Fibroblast of pulmonary artery (primary cell): ENCODE measurements at places on chromosomes 11 and 22.

DNA sequence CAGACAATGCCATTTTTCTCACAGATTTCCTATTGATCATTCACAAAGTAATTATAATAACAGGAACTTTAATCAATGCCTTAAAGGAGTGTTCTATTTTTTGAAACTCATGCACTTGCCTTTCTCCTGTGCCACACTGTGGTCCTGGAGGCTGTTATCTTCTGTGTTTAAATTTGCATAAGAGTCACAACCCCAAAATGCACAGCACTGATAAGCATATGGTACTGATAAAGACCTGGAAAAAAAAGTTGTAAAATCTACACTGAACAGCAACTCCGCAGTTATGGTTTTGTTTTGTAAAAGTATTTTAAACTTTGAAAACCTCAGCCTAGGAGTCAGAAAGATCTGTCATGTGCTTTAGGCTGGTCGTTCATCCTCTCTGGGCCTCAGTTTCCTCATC lies 9.1 kb upstream of the CCDC34 start:
- no peak for DNase-seq

- no peak for DNase-seq
Measured at GRCh38 chr22:50726643-50727340, 11.2 kb upstream of the ACR start.

GRCh38 chr11:84804041-84804440 lies 823.1 kb downstream of the DLG2 start:
- DNase-seq: no peak

- DNase-seq: no peak
Measured at GRCh38 chr11:33242575-33242974, 14.6 kb upstream of the HIPK3 start.

DNA sequence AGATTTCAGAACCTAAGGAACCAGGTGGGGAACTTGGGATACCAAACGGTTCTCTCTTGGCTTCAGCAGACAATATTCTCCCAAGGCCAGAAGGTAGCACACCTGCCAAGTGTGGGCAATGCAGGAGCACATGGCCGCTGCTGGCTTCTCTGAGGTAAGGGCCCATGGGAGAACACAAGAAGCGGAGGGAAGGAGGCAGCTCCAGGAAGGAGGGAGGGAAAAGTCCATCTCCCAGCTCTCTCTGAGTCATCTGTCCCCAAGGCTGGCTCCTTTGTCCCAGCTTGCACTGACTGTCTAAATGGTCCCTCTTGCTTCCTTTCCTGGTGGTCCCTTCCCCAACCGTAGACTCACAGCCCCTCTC lies 557.9 kb upstream of the CADM1 start:
- DNase-seq: no peak

- no peak for DNase-seq
Measured at GRCh38 chr22:34973926-34974325, 92.0 kb upstream of the ISX start.

GRCh38 chr11:112662554-112662953 lies 298.7 kb upstream of the NCAM1 start:
- DNase-seq: no peak
